Bronchial epithelial cell (primary cell): ENCODE measurements at places on chromosomes 4 and X.

- DNase-seq: peak; percentile 63
These were observed 120.3 kb downstream of the RASL11B start for GRCh38 chr4:52982255-52982945.

DNA sequence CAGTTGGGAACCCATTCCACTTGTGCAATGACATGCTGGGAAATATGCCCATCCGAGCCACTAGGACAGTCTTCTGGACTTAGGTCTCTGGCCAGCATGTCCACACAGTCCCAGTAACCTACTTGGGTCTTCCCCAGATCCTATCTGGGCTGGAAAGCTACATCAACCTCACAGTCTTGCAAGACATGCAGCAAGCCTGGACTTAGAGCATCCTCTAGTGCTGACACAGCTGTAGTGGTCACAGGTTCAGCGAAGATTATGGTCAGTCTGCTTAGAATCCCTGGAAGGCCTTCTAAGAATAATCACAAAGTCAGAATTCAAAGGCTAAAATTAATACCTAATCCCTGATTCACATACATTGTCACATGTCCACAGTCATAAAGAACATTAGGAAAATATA is 842.7 kb downstream of the STPG2 start:
- no peak for DNase-seq

GRCh38 chr4:19314116-19314515 is 937.6 kb upstream of the SLIT2 start:
- DNase-seq: no peak

DNA sequence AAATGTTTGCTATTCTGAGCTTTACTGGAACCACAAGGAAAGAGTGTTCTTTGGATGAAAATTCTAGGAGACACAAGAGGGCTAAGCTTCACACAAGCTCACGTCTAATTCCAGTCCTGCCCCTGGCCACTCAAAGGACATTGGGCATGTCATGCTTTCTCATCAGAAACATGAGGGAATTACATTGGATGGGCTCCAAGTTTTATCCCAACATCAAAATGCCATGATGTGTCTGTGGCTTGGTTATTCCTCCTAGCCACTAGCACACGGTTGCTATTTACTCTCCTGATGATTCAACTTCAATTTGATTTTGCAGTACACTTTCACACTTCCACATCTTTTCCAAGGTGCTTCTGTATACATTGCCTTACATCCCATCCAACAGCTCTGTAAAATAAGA is 149.6 kb upstream of the FAM9B start:
- DNase-seq: no peak

DNA sequence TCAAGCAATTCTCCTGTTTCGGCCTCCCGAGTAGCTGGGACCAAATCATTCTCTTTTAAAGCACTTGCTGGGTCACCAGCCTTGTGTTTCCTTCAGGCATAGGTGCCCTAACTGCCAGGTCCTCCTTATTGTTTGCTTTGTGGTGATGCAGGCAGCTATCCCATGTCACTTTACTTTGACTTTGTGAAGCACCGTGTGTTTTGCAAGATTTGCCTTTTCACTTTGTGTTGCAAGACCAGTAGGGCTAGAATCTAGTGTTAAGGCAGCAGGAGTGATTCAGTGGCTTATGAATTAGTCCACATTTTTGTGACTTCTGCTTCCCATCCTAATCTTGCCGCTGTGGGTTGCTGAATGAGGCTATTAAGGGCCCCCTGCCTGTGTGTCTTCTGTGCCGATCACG is 20.2 kb downstream of the SYAP1 start:
- peak; percentile 20 for DNase-seq

DNA sequence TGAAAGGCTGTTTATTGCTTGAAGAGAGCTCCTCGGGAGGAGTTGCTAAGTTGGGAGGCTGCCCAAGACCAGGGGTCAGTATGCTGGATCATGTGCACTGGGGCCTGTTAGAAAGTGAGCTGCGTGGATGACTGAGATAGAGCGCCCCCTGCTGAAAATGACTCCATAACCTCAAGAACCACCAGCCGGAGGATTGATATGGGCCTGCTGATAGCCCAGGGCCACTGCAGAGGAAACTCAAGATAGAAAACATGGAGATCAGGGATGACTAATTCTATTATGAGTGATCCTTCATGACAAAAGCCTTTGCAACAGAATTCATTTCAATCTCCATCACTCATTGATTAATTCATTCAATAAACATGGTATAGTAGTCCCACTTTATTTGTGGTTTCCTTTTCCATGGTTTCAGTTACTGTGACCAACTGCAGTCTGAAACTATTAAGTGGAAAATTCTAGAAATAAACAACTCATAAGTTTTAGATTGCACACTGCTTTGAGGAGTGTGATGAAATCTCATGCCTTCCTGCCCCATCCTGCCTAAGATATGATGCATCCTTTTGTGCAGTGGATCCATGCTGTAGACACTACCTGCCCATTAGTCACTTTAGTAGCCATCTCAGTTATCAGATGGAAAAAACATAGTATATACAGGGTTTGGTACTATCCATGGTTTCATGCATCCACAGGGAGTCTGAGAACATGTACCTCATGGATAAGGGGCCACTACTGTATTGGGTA is 126.7 kb upstream of the MBNL3 start:
- peak; percentile 74 for DNase-seq
